MM.1S (cell line): ENCODE measurements at places on chromosomes 1 and 21.

GRCh38 chr1:239428120-239428710 lies 41.8 kb downstream of the CHRM3 start:
- no peaks in the 10 kb centered on the region for H3K27me3 ChIP-seq
- H3K4me1 ChIP-seq: no peaks in the 10 kb centered on the region
- DNase-seq: no peak
- no peaks in the 10 kb centered on the region for H3K36me3 ChIP-seq
- H3K4me3 ChIP-seq: no peak overlapping the region

DNA sequence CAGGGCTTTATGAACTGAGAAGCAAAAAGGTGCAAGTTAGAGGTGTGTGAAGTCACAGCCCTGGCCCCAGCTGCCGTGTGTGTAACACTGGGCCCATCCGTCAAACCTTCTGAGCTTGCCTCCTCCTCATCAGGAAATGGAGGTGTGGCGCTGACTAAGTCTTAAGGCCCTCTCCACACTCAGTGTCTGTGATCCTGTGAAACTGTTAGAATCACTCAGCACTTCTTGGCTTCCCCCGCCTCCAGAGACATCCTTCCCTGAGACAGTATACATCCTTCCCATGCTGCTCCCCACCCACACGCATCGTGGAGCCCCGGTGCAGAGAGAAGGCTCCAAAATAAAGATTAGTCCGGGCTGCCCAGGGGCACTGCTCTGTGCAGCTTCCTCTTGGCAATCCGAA lies 33.3 kb downstream of the LRP8 start:
- H3K36me3 ChIP-seq: no peaks in the 10 kb centered on the region
- peak; percentile 16 for DNase-seq
- H3K27me3 ChIP-seq: no peaks in the 10 kb centered on the region
- peaks cover 19% of the 10 kb centered on the region for H3K4me1 ChIP-seq
- no peak overlapping the region for H3K4me3 ChIP-seq

DNA sequence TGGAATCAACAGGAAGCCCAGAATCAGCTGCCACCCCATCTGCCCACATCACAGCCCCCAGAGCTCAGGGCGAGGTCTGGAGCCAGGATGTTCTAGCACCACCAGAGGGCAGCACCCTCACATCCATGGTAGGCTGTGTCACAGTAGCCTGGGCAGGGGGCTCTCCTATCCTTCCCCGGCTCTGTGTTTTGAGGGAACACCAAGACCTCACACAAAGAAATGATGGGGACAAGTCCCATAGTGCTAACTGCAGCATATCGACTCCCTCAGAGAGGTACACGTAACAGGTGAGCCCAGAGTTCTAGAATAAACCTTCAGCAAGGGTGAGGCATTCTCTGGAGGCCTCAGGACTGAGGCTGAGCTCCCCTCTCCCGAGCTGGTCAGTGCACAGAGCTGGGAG lies 2.3 kb upstream of the KCNC4 start:
- H3K4me1 ChIP-seq: peaks cover 8% of the 10 kb centered on the region; the same call in 1 of the 2 replicates
- H3K4me3 ChIP-seq: no peak overlapping the region
- DNase-seq: peak; percentile 10
- H3K36me3 ChIP-seq: no peaks in the 10 kb centered on the region

DNA sequence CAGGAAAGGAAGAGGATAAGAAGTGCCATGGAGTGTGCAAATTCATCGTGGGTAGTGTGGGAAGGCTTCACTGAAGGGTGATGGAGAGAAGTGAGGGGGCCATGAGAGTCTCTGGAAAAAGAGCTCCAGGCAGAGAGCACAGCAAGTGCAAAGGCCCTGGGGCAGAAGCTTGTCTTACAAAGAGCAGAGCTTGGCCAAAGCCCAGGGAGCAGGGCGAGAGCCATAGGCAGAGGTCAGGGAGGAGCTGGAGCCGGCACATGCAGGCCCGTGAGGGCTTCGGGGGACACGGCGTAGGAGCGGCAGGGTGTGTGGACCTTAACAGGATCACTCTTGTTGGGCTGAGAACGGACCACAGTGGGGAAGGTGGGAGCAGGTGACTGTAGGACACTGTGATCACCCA lies 83.7 kb upstream of the EDN2 start:
- no peaks in the 10 kb centered on the region for H3K4me1 ChIP-seq
- no peak for DNase-seq
- H3K27ac ChIP-seq: no peak overlapping the region
- no peaks in the 10 kb centered on the region for H3K36me3 ChIP-seq
- H3K27me3 ChIP-seq: no peaks in the 10 kb centered on the region

DNA sequence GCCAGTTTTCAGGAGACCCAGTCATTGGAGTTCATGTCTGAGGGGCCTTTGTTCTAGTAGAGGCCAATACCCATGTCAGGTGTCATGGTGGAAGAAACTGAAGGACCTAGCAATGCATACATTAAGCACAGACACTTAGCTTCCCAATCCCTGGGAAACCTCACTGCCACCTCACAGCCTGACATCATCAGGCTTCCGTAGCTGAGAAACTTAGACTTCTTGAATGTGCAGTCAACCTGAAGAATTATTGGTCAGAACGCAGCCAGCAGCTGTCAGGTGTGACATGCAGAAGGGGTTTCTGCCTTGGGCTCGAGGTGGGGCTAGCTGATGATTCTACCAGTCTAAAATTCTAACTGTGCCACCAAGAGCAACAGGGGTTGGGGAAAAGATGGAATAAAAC lies 1.9 kb upstream of the ITPKB start:
- no peak overlapping the region for H3K27ac ChIP-seq
- H3K4me1 ChIP-seq: peaks cover 24% of the 10 kb centered on the region
- H3K36me3 ChIP-seq: 0 out of 2 replicates have a peak, but pooled peaks cover 3% of the 10 kb centered on the region
- no peaks in the 10 kb centered on the region for H3K27me3 ChIP-seq
- no peak overlapping the region for H3K4me3 ChIP-seq
- no peak for DNase-seq

DNA sequence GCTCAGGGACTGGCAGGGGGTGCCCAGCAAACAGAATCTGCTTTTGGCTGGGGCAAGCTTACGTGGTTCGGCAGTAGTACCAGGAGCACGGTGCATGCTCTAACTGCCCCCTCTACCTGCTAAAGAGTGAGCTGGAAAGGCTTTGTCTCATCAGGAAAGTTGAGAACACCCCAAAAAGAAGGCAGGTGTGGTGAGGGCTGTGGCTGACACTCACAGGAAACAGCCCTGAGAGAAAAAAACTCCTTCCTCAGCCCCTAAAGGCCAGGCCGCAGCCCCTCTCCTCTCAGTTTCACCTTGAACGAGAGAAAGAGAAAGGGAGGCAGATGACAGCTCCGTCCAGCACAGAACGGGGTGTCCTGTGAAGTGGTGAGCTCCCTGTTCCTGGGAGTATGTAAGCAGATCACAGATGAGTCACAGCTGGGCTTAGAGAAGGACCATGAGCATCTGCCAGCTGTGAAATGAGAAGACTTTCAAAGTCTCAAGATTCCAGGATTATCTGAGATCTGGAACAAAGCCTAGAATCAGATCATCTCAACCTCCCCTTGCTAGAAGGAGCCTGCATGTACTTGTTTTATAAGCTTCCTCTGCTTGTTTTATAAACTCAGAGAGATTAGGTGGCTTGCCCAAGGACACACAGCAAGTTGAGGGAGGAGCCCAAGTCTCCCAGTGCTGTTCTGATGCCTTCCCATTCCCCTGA lies 13.4 kb downstream of the LAPTM5 start:
- peaks cover 14% of the 10 kb centered on the region for H3K36me3 ChIP-seq
- H3K27me3 ChIP-seq: no peaks in the 10 kb centered on the region
- peak overlapping the region; percentile 49 for H3K4me3 ChIP-seq
- DNase-seq: peak; percentile 88

GRCh38 chr1:232557096-232557495 lies 72.8 kb downstream of the SIPA1L2 start:
- H3K27ac ChIP-seq: no peak overlapping the region
- no peak for DNase-seq
- H3K4me3 ChIP-seq: no peak overlapping the region

DNA sequence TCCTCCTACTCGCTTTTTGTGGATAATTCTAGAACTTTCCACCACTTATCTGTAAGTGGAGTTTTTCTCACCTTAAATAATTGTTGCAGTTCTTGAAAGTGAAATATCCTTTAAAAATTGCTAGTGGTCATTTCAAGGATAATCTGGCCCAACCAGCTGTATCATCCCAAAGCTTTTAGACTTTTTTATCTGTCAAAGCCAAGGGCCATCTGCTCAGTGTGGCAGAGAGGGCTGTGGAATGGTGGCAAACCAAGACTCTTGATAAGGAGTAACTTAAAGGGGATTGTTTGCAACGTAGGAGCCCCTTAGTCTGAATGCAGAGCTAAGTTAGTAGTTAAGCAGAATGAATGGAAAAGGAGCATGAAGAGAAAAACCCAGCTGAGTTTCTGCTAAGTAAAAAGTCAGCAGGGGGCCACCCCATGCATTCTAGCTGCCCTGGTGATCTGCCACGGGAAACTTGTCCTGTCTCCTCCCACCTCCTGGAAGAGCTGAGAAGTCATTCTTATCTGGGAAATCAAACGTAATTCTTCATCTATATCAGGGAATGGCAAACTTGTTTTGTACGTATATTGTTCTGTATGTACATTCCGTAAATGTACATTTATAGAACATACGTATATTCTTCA lies 169.3 kb downstream of the PRDM2 start:
- no peak overlapping the region for H3K4me3 ChIP-seq
- no peak overlapping the region for H3K27ac ChIP-seq
- H3K27me3 ChIP-seq: no peaks in the 10 kb centered on the region
- no peaks in the 10 kb centered on the region for H3K36me3 ChIP-seq
- no peaks in the 10 kb centered on the region for H3K4me1 ChIP-seq

- H3K4me1 ChIP-seq: no peaks in the 10 kb centered on the region
- no peak for DNase-seq
- H3K27me3 ChIP-seq: no peaks in the 10 kb centered on the region
- H3K36me3 ChIP-seq: no peaks in the 10 kb centered on the region; the same call in 1 of the 2 replicates
- no peak overlapping the region for H3K27ac ChIP-seq
Observed at GRCh38 chr1:6683434-6683833, 18.2 kb downstream of the DNAJC11 start.
